Erythroblast (primary cell): ENCODE measurements at places on chromosomes 5 and 9.

- peak; percentile 52 for DNase-seq
These were observed 277.6 kb upstream of the ADAMTS16 start for GRCh38 chr5:4862500-4862899.

DNA sequence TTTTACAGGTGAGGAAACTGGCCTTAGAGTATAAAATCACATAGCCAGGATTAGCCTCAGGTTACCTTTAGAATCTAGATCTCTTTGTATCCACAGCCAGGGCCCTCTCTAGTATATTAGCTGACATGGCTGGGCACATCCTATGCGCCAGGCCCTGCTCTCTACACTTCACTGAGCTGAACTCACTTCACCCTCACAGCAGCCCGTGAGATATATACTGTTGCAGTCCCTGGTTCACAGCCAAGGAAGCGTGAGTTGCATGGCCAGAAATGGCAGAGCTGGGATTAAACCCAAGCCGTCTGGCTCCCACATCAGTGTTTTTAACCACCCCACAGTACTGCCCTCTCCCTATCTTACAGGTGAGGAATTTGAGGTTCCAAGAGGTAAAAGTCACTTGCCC is 58.4 kb downstream of the DAB2IP start:
- no peak for DNase-seq

GRCh38 chr5:53501054-53501453 is 20.6 kb downstream of the FST start:
- no peak for DNase-seq

DNA sequence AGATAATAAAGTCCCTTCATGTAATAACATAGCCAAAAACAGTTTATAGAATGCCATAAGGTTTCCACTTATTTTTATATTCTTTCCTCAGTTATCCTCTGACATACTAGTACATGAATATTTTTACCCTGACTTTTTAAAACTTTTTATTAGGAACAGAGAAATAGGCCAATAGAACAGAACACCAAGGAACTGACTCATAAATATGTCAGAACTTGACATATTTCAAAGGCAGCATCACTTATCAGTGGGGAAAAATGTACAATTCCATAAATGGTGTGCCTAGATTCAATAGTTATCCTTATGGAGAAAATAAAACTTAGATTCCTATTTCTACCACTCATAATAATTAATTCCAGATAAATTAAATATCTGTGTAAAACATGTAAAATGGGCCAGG is 9.4 kb downstream of the STARD4 start:
- DNase-seq, result no peak

DNA sequence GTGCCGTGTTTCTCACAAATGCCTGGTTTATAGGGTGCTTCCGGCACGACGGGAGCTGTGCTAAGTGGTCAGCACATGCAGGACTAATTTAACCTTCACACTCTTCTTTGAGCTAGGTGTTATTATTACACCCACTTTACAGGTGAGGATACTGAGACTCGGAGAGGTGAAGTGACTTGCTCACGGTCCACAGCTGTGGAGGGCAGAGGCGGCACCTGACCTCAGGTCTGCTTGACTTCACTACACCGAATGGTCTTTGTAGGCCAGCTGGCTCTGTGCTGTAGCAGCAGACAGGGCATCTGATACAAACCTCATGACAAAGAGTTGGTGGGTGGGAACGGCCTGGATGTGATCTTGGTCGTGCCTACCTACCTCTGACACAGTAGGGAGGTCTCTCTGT is 102.0 kb upstream of the BOD1 start:
- DNase-seq, result no peak

DNA sequence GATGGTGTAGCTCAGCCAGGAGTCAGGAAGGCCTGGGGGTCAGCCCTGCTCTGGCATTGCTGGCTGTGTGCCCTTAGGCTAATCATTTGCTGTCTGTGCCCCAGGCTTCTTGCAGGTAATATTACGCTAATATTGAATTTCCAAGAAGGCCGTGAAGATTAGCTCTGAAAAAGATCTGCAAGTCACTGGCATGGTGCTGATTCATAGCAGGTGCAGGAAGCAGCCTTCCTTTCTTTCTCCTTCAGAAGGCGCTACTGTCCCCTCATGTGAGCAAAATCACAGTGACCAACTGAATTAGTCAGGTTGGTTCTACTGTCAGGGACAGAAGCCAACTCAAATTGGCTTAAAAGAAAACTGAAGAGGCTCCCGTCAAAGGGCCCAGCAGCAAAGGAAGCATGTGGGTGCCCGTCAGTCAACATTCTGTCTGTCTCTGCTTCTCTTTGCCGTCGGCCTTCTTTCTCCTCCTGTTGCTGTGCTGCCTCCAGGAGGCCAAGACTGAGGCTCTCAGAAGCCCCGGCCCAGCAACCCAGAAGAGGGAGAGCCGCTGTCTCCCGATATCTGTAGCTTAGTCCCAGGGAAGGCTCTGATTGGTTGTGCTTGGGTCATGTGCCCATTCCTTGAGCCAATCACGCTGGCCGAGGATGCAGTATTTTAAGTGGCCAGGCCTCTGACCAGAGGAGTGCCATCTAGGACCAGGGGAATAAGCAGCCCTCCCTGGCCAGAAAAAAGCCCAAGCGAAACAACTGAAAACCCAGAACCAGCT is 67.8 kb upstream of the NEURL1B start:
- no peak for DNase-seq

DNA sequence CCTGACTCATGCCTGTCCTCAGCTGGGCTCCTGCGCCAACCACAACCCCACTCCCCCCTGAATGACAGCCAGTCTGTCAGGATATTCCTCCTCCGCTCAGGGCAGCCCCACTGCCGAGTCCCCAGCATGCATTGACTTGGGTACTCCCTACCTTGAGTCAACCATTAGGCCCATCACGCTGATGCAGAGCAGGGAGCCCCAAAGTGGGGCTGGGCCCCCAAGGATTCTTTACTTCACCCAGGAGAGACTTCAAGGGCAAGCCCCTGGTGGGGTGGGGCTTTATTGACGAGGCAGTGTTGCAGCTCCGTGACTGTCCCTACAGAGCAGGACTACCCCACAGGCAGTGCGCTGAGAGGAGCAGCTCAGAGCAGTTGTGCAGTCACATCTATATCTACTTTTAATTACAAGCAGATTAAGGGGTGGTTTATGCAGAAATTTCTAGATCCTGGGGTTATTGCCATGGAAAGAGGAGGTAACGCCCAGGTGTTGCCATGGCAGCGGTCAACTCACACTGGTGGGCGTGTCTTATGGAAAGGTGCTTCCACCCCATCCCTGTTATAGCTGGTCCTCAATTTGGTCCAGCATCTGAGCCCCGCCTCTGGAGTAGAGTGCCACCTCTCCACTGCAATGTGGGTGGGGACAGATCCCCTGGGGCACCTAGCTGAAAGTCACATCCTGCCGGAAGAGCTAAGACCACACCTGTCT is 32.1 kb upstream of the FCN1 start:
- no peak for DNase-seq

- DNase-seq, result no peak
These were observed 1537.8 kb upstream of the ACO1 start for GRCh38 chr9:30846651-30847050.
